ENCODE measurements at places on chromosomes 7 and 10. TPM values are rescaled to one million over a fixed set of nuclear protein-coding genes. Genes with fewer than 3 reads are reported as not detected.

The PLEKHS1 gene
- not detected for total RNA-seq

The C7orf57 gene
- total RNA-seq = 2.0 TPM

The HEPACAM2 gene
- not detected for total RNA-seq

DNA sequence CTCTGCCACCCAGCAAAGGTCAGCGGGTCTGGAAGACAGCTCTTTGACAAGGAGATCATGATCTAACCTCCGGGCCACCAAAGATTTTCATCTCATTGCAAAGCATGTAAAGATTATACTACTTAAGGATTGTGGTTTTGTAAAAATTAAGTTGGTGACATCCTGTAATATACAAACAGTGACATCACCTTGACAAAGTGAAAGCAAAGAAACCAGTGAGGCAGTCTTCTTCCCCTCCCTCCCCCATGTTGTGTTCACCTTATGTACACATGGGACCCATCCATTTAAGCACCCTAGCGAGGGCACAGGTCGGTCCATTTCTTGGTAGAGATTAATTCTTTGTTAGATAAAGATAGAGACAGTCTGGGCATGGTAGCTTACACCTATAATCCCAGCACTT is 3.9 kb downstream of the MDH2 start:
- peaks cover 33% of the 10 kb centered on the region for H3K36me3 ChIP-seq
- H3K27me3 ChIP-seq = no peaks in the 10 kb centered on the region
- H3K4me3 ChIP-seq = no peak overlapping the region
- no peak for DNase-seq

- H3K27me3 ChIP-seq = no peaks in the 10 kb centered on the region
- H3K36me3 ChIP-seq = no peaks in the 10 kb centered on the region
- no peak overlapping the region for H3K4me3 ChIP-seq
- H3K4me1 ChIP-seq = no peaks in the 10 kb centered on the region
- no peak overlapping the region for H3K27ac ChIP-seq
- DNase-seq = no peak
Measured at GRCh38 chr7:42453931-42454361, 216.9 kb upstream of the GLI3 start.

DNA sequence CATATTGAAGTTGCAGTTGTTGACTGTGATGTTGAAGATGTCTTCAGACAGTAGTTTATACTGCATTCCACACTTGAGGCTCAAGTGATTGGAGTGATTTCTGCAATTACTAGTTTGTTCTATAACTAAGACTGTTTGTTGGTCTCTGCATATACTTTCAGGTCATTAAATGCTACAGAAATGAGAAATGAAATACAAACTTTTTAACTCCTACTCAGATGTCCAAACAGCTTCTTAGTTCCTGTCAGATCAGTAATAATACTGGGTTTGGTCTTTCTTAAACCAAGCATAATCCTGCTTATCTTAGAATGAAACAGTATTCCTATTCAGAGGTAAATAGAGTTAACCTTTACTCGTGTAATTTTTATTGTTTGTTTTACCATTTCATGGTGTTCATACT is 115.9 kb downstream of the CCNY start:
- no peak overlapping the region for H3K4me3 ChIP-seq
- no peaks in the 10 kb centered on the region for H3K36me3 ChIP-seq
- H3K27me3 ChIP-seq = no peaks in the 10 kb centered on the region
- peaks cover 58% of the 10 kb centered on the region for H3K4me1 ChIP-seq

DNA sequence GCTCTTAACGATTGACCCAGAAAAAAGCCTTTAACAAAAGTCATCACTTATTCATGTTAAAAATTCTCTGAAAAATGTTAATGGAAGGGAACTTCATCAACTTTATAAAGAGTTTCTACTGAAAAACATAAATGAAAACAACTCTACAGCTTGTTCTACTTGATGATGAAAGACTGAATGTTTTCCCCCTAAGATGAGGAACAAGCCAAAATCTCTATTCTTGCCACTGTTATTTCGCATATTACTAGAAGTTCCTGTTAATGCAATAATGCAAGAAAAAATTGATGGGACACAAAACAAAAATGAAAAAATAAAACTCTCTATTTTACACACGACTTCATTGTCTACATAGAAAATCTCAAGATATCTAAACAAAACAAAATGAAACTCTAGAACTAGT is 249.8 kb upstream of the AKR1E2 start:
- no peaks in the 10 kb centered on the region for H3K36me3 ChIP-seq
- no peak for DNase-seq
- H3K4me1 ChIP-seq = no peaks in the 10 kb centered on the region
- no peak overlapping the region for H3K27ac ChIP-seq
- no peaks in the 10 kb centered on the region for H3K27me3 ChIP-seq
- no peak overlapping the region for H3K4me3 ChIP-seq

DNA sequence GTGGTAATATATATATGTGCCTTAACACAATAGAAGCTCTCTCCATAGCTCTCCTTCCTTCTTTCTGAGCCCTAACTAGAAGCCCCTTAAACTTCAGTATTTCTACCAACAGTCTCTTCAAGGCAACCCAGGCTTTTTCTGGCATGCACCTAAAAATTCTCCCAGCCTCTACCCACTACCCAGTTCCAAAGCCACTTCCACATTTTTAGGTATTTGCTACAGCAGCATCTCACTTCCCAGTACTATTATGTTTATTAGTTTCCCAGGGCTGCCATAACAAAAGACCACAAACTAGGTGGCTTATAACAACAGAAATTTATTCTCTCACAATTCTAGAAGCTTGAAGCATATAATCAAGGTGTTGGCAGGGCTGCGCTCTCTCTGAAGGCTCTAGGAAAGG is 15.7 kb upstream of the TNKS2 start:
- DNase-seq = no peak
- no peak overlapping the region for H3K27ac ChIP-seq
- no peaks in the 10 kb centered on the region for H3K4me1 ChIP-seq
- peaks cover 4% of the 10 kb centered on the region for H3K27me3 ChIP-seq
- no peak overlapping the region for H3K4me3 ChIP-seq

DNA sequence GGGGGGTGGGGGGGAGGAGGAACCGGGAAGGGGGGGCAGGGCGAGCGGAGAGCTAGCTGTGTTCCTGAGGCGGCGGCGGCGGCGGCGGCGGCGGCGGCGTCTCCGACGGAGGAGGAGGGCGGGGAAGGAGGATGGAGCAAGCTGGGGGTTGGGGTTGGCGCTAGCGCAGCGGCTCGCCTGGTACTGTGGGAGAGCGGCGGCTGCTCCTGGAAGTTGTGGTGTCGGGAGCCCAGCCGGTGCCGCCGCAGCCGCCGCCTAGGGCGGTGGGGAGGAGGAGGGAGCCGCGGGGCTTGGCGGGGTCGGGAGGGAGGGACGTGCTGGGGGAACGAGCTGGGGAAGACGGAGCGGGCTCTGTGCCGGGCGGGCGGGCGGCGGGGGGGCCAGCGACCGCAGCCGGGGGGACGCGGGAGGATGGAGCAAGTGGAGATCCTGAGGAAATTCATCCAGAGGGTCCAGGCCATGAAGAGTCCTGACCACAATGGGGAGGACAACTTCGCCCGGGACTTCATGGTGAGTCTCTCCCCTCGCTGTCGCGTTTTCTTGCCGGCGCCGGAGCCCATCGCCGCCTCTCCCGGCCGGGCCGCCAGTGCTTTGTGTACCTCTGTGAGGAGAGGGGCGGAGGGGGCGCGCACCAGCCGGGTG is at the start of gene PTPN12:
TSS of gene PTPN12 (plus strand) at position 160 of the 642 bp plus-strand sequence. CDS start at position 412, 252 bp downstream.
- no peaks in the 10 kb centered on the region for H3K36me3 ChIP-seq
- H3K4me3 ChIP-seq = peak within 1 kb of the TSS; percentile 78
- H3K27ac ChIP-seq = peak within 1 kb of the TSS; percentile 45
- peak; percentile 29 for DNase-seq
- peaks cover 8% of the 10 kb centered on the region for H3K4me1 ChIP-seq
